ENCODE measurements at places on chromosomes 13 and 19. TPM values are rescaled to one million over a fixed set of nuclear protein-coding genes. Genes with fewer than 3 reads are reported as not detected.

The CYP4F3 gene
- 0.15 TPM for polyA plus RNA-seq

The CEBPG gene
- 25.8 TPM for polyA plus RNA-seq

The CEACAM20 gene
- not detected for polyA plus RNA-seq

The ZNF497 gene
- 3.9 TPM for polyA plus RNA-seq

The PIN1 gene
- polyA plus RNA-seq = 51.0 TPM

The LILRB5 gene
- 1.4 TPM for polyA plus RNA-seq

The SLC35E1 gene
- 42.4 TPM for polyA plus RNA-seq

GRCh38 chr13:36685927-36686326 lies 12.1 kb downstream of the SERTM1 start:
- no peak for DNase-seq

- DNase-seq = no peak
Observed at GRCh38 chr19:18227781-18228271, 1.6 kb upstream of the PDE4C start.

- no peak for DNase-seq
Observed at GRCh38 chr13:94713561-94714182, 1.3 kb upstream of the SOX21 start.

- no peak for DNase-seq
Observed at GRCh38 chr13:78258304-78258703, 339.7 kb upstream of the EDNRB start.

GRCh38 chr13:49395878-49396380 lies 47.9 kb downstream of the CAB39L start:
- no peak for DNase-seq

DNA sequence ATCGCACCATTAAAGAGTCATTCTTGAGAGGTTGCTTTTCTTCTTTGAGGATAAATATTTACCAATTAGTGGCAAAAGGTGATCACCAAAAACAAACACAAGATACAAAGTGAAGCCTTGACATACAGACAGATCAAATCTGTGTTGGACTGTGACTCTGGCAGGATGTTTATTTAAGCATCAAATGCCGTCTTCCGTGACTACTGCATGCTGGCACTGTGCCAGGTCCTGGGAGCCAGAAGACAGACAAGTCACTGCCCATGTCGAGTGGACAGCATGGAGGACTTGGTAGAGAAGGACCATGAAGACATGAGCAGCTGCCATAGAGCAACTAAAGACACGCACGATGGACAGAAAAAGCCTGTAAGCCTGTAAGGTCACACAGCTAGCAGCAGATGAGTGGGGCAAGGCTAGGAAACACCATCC lies 92.8 kb upstream of the FARP1 start:
- peak; percentile 29 for DNase-seq

GRCh38 chr19:13803038-13803437 lies 7.8 kb downstream of the ZSWIM4 start:
- no peak for DNase-seq

DNA sequence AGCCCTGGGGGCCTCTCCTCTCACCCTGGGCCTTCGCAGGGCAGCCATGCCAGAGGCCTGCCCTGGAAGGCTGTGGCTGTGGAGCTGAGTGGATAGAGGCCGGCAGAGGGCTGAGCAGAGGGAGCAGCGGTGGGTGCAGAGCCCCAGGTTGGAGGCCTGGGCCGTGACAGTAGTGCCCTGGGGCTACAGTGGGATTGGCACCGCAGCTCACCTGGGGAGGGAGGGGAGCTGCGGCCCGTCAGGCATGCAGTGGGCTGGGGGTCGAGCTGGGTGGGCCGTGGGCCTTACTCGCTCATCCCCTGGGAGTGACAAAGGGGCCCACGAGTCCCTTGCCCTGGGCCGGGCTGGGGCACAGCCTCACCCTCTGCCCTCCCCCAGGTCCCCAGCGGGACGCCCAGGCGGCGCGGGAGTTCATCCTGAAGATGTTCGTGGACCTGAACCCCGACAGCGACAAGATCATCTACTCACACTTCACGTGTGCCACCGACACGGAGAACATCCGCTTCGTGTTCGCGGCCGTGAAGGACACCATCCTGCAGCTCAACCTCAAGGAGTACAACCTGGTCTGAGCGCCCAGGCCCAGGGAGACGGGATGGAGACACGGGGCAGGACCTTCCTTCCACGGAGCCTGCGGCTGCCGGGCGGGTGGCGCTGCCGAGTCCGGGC lies 15.1 kb upstream of the GNA15 start:
- no peak for DNase-seq

DNA sequence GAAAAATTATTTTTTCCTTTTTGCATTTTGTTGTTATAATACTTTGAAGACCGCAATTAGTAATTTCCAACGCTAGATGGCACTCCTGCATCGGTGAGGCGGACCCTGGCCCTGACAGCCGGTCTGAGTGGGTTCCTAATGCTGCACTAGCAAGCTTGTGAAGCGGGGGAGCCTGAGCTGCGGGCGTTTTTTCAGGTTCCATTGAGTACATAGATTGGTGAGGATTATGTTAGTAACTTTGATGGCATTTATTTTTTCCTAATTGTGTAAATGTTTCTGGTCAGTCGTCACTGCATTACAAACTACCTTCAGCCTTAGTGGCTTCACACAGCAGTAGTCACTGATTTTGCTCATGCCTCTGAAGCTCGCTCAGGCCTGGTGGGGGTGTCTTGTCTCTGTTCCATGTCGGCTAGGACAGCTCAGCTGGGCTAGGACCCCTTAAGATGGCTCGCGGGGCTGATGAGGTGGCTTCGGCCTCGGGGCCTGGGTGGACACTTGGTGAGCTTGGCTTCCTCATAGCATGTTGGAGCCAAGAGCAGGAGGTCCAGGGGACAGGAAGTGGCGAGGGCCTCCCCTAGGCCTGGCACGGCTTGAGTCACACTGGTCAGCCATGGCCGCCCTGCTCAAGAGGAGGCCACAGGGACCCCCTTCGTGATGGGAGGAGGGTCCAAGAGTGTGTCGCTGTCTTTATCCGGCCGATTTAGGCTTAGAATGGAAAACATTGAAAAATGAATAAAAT lies 25.0 kb downstream of the ERCC5 start:
- DNase-seq = peak; percentile 25

DNA sequence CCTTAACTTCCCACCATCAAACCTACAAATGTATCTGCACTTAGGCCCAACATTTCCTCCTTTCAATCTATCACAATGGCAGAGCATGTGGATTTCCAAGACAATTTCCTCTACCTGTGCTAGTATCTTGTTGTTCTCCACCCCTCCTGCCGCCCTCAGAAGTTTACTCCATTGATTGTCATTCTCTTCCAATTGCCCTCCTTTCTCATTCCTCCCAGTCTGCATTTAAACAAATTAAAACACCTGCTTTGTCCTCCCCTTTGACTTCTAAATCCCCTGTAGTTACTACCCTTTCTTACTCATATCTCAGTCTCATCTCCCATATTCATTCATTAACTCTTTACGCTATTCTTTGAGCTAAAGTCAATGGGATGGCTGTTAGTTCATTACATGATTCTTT lies 370.6 kb downstream of the DIAPH3 start:
- no peak for DNase-seq

DNA sequence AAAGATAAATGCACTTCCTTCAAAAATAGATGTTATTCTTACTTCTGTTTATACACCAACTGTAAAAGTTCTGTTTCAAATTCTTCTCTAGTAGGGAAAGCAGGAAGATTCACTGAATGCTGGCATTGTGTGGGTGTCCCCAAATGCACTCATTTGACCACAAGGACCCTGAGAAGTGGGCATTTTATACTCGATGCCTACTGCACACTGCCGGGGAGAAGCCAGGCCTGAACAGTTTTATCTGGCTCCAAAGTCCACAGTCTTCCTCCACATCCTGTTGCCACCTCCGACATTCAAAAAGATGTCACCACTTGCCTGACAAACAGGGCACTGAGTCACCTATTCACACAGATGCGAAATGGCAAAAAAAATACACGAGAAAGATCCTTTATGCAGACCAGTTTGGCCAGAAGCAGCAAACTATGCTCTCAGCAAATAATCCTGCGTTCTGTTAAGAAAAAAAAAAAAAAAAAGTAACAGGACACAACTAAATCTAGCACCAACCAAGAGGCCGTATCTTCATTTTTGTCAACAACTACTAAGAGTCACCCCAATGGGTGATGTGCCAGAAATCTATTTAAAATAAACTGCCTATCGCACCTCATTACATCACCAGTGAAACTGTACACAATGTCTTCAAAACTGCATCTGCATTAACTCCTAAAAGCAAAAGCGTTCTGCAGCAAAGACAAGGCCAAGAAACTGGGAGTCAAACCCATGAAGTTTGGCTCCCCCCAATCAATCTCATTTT lies 6.2 kb downstream of the ZC3H4 start:
- no peak for DNase-seq

All from right renal cortex interstitium (tissue), 3 donors.